RWPE2 (cell line): ENCODE measurements at places on chromosomes 11 and 22.

DNA sequence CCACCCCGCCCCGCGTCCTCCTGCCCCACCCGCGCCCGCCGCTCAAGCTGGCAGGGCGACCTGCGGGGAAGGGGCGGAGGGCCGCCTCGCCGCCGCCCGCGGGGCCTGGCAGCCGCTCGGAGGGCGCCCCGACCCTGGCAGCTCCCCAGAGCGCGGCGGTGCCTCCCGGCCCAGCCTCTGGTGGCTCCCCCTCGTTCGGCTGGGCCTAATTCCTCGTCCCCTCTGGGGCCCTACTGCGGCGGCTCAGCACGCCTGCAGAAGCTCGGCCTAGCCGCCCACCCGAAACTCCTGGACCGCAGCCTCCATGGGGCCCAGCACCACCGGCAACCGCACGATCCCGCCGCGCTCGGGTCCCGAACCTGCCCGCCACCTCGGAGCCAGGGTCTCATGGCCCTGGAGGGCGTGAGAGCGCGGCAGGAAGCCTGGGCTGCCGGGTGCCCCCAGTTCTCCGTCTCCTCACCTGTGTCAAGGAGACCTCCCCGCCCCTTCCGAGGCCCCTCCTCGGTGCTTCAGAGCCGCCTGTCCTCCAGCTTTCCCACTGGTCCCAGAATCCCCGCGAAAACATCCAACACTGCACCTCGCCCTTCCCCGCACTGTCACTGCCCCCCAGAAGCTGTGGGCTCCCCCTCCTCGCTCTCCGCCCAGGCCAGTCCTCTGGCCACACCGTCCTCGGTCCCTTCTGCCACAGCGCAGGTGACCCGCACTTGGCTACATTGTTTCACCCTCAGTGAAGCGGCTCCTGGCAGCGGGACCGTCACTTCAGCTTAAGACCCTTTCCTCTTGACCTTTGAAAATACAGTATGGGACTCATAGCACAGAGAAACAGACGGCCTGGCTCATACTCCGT, 613 bp upstream of the GSC2 start:
- no peak for DNase-seq

GRCh38 chr11:122127020-122127419, 11.0 kb upstream of the BLID start:
- DNase-seq = no peak

GRCh38 chr22:38731703-38732161, 24.1 kb downstream of the SUN2 start:
- no peak for DNase-seq

DNA sequence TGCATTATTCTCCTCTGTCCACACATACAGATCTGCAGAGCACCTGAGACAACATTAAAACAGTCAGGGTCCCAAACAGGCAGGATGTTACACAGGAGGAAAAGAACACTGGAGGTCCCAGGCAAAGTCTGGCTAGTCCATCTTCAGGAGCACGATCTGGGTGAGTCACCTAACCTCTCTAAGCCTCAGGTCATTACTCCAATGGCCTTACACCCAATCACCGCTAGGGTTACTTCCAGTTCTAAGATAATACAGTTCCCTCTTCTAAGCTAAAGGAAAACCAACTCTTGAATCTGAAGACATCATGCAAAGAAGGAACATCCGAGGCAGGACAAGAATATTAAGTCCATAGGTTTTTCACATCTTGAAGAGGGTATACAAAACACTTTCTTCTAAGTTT, 24.5 kb downstream of the ASCC2 start:
- DNase-seq = no peak

- DNase-seq = no peak
These were observed 6.1 kb downstream of the TMEM86A start for GRCh38 chr11:18704698-18705097.

- DNase-seq = no peak
These were observed 18.7 kb upstream of the RASL10A start for GRCh38 chr22:29334148-29334547.

DNA sequence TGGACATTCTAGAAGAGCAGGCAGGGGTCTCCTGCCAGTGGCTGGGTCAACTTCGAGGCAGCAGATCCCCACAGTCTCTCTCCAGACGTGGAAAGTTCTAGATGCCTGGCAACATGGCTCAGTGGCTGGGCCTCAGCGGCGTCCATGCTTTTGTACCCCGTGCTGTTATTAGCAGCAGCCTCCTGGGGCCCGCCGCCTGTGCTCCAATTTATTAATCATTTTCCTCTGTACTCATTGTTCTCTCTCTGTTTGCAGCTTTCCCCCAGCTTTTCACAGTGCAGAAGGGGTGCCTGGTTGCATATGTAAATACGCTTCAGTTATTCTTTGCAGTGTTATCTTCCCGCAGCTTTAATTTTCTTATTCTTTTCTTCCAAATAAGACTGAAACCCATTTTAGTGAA, 515.1 kb downstream of the TBC1D22A start:
- DNase-seq = no peak

DNA sequence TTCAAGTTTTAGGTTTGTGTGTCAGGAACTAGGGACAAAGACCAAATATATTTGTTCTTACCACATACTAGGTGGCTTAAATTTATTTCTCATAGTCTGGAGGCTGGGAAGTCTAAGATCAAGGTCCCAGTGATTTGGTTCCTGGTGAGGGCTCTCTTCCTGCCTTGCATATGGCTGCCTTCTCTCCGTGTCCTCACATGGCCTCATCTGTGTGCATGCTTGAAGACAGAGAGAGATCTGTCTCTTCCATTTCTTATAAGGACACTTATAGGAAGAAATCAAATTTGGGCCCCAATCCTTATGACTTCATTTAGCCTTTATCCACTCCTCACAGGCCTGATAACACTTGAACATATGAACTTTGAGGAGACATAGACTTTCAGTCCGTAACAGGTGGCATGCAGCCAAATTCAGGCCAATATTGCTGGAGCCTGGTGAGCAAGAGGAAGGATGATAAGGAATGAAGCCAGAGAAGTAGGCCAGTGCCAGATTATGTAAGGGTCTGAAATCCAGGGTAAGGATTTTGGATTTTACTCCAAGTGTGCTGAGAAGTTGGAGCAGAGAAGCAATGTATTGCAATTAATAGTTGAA, 35.1 kb downstream of the TTC17 start:
- no peak for DNase-seq

GRCh38 chr22:37157516-37158285, 8.0 kb upstream of the IL2RB start:
- no peak for DNase-seq

- no peak for DNase-seq
These were observed 18.2 kb downstream of the ELFN2 start for GRCh38 chr22:37409031-37409430.

GRCh38 chr11:37896016-37896415, 1298.0 kb upstream of the RAG2 start:
- DNase-seq = no peak

DNA sequence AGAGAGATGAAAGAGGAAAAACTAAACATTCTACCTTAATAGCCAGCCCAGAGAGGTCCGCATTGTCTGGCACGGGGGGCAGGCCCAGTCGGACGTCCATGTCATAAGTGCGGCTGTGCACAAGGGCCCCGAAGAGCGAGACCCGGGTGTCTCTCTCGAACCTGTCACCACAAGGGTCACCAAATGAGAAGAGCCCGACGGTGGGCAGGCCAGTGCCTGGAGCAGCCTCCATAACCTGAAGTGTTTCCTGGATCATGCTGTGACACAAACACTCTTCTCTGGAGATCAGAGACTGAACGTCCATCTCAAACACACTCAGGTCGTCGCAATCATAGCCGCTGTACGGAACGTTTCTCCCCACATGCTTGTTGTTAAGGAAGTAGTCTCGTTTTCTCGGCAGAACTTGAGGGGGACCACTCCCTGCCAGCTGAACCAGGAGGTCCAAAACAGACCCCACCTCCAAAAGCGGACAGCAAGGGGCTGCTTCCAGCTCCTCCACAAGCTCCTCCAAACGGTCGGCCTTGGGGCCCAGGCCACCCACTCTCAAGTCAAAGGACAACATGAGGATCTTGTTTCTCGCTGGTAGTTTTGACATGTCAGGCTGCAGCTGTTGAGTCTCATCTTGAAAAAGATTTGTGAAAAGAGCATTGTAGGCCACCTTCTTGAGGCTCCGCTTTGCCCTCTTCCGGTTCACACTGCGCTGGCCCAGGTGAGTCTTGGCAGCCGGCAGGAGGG, 971 bp downstream of the TUBGCP6 start:
- DNase-seq = no peak

- no peak for DNase-seq
These were observed 61.4 kb upstream of the GNAZ start for GRCh38 chr22:23008896-23009295.

DNA sequence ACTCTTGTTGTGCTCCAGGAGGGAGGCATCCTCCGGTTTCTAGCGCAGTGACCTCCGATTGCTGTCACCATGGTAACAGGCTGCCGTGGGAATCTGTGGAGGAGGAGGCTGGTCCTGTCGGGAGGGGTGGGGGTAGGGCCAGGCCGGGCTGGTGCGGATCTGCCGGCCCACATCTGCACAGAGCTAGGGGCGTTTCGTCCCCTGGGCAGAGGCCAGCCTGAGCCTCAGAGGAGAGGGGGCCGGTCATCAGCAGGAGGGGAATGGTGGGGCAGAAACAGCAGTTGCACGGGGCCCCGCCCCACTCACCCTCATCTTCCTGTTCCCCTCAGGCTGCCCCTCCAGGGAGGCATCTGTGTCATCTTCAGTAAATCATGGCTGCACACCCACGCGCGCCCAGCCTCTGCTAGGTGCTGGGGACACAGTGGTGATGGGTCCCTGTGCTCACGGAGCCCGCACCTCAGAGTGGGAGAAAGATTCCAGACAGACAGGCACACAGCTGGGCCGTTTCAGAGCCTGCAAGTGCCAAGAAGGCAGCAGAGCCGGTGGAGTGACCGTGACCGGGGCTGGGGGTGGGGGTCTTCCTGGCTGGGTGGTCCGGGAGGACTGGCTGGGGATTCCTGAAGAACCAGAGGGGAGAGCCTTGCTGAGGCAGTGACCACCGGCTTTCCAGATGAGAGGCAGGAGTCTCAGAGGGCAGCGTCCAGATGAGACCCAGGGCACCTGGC, 120.5 kb downstream of the CACNA1I start:
- DNase-seq = no peak

- DNase-seq = no peak
These were observed 70.8 kb upstream of the PITPNB start for GRCh38 chr22:27989758-27990450.

DNA sequence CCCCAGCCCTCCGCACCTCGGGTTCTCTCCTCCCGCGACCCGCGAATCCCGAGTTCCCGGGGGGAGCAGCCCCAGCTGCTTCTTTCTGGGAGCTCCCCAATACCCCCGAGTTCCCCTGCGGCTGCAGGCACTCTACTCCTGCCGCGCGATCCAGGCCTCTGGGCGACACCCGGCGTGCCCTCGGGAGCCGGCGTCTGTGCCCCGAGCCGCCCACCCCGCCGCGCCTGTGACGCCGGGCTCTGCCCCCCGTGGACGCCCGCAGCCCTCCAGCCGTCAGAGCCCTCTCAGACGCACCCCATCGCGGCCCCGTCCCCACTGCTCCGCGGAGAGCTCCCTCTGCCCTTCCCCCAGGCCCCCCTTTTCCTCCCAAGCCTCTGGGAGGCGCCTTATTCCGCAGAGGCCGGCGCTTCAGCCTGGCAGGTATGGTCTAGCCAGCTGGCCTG, 422 bp downstream of the GLB1L2 start:
- no peak for DNase-seq

DNA sequence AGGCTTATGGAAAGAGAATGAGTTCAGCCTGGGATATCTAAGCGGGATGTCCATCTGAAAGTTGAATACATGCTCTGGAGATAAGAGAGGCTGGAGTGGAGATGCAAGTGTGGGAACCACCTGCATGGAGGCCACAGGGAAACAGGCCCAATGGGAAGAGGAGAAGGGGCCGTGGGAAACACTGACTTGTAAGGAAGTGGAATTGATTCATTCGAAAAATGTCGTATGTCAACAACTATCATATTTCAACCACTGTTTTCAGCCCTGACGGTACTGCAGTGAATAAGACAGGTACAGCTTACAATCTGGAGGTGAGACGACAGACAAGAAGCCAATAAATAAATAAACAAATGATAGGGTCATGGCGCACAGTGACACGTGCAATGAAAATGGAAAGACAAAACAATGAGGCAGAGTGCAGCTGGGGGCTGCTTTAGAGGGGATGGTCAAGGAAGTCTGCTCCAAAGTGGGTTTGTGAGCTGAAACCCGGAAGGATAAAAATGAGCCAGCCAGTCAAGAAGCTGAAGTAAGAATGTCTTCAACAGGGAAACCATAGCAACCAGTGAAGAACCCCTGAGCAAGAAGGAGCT, 35.9 kb downstream of the EFCAB6 start:
- no peak for DNase-seq

DNA sequence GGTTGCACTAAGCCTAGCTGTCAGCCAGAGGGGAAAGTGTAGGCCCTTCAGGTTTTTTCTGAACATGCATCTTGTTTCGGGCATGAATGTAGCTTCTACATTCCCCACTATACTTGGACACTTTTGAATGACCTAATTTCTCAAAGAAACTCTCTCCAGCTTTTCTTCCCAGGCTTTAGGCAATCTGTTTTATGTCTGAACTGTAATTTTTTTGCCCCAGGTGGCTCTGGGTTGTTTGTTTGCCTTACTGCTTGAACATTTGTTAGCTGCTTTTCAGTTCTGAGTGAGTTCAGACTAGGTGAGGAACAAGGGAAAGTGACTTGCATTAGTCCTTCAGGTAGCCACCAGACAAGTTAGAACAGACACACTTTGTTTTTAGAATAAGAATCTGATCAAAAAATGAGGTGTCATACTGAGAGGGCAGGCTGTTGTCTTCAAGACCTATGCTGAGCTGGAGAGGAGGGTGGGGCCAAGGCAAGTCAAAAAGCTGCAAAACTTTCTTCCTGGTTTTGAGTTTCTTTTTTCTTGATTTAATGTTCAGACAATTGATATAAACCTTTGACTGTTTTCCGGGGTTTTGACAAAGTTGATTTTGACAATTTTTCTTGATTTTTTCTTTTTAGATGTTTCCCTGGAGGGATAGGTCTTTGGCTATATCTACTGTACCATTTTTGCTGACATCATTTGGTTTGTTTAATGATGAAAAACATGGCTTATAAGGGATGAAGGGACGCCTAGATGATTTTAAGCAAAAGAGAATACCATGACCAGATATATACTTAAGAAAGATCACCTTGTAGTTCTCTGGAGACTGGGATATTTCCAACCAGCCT, 182.8 kb downstream of the WNT11 start:
- DNase-seq = no peak

DNA sequence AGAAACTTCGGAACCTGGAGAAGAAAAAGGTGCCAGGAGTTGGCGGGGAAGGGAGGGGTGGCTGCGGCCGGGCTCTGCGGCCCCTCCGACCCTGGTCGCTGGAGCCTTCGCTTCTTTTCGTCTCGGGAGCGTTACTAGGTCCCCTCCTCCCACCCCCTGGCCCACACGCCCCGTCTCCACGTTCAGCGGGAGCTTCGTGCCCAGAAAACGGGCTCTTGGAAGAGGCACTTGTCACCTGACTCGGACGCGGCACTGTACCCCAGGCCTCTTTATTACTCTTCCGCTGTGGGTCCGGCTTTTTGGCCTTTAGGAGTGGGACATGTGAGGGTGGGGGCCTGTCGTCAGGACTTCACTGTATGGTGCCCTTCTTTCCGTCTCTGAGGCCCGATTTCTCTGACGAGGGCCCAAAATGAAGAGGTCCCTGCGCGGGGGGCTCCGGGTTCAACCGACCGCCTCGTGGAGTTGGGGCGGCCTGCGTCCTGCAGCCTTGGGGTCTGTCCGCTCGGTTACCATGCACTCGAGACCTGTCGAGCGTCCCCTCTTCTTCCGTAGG, 1.2 kb downstream of the CAPRIN1 start:
- DNase-seq = no peak
